ENCODE measurements at places on chromosomes 5 and 9. TPM values are rescaled to one million over a fixed set of nuclear protein-coding genes. Genes with fewer than 3 reads are reported as not detected.

Gene ROR2
- 22.3 TPM for total RNA-seq

Gene TMEM215
- not detected for total RNA-seq

- H3K4me1 ChIP-seq: no peaks in the 10 kb centered on the region
- DNase-seq: no peak
- no peaks in the 10 kb centered on the region for H3K27me3 ChIP-seq
These were observed 455.1 kb upstream of the RGMB start for GRCh38 chr5:98318386-98318785.

Gene GFI1B
- total RNA-seq: not detected

Gene TLX3
- not detected for total RNA-seq

DNA sequence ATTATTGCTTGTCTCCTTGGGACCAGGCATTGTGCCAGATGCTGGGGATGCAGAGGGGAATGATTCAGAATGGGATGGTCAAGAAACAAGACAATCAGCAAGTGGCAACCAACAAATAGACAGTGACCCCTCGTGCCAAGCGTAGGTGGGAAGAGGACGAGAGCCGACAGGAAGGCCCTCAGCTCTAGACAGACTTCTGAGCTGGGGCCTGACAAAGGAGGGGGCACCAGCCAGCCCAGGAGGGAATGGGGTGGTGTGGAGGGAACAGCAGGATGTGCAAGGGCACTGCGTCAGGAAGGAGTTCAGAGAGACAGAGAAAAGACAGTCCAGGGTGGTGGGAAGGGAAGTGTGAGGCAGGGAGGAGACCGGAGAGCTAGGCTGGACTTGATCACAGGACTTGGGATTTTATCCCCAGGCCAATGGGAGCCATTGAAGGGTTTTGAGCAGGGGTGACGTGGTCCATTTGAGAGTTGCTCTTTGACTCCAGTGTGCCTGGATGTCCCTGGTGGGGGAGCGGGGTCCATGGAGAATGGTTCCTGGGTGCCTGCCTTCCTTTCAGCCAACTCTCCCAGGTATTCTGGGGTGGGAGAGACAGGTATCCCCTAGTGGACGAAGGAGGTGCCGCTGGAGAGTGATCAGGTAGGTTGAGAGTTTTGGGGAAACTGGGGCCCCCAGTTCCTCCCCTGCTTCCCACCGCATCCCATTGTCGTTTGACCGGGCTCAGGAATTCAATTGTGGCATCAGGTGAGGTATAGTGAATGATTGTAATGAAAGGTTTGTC lies 79.3 kb upstream of the ZNF618 start:
- no peaks in the 10 kb centered on the region for H3K27me3 ChIP-seq
- H3K27ac ChIP-seq: no peak overlapping the region
- no peaks in the 10 kb centered on the region for H3K36me3 ChIP-seq
- H3K4me3 ChIP-seq: no peak overlapping the region
- H3K4me1 ChIP-seq: no peaks in the 10 kb centered on the region

Gene OLFM1
- 39.0 TPM for total RNA-seq

GRCh38 chr5:179160584-179160983 lies 100.4 kb downstream of the ZNF354C start:
- H3K36me3 ChIP-seq: no peaks in the 10 kb centered on the region
- no peak overlapping the region for H3K27ac ChIP-seq
- H3K27me3 ChIP-seq: no peaks in the 10 kb centered on the region
- no peaks in the 10 kb centered on the region for H3K4me1 ChIP-seq
- no peak overlapping the region for H3K4me3 ChIP-seq

Gene SPATA31C1
- not detected for total RNA-seq

GRCh38 chr5:59218424-59219045 lies 635.7 kb downstream of the RAB3C start:
- no peak for DNase-seq
- no peak overlapping the region for H3K27ac ChIP-seq
- no peaks in the 10 kb centered on the region for H3K4me1 ChIP-seq
- H3K27me3 ChIP-seq: no peaks in the 10 kb centered on the region
- no peak overlapping the region for H3K4me3 ChIP-seq

GRCh38 chr5:14035859-14036503 lies 91.5 kb upstream of the DNAH5 start:
- no peak for DNase-seq
- H3K27ac ChIP-seq: peak overlapping the region; percentile 30

GRCh38 chr9:20357037-20357432 lies 265.3 kb downstream of the MLLT3 start:
- peak overlapping the region; percentile 38 for H3K27ac ChIP-seq
- peaks cover 16% of the 10 kb centered on the region for H3K4me1 ChIP-seq
- H3K4me3 ChIP-seq: no peak overlapping the region
- H3K27me3 ChIP-seq: no peaks in the 10 kb centered on the region

Gene IFNA2
- total RNA-seq: not detected

DNA sequence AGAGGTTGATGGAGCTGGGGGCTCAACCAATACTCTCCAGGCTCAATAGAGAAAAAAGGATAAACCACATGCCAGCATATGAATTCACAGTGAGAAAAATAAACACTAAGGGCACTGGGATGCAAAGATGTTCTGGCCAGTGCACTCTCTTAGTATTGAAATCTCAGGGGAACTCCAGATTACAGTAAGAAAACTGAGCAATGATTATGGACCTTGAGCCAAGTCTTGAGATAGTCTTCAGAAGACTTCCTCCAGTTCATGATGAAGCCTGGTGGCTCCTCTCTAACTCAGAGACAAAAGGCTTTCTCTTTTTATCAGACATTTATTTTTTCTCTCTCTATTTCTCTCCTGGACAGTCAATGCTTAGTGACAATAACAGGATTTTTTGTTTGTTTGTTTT lies 139.8 kb upstream of the SPEF2 start:
- DNase-seq: no peak
- H3K4me1 ChIP-seq: peaks cover 23% of the 10 kb centered on the region
- H3K36me3 ChIP-seq: no peaks in the 10 kb centered on the region
- H3K27ac ChIP-seq: peak overlapping the region; percentile 42

Gene SPATA31C2
- total RNA-seq: not detected

Gene CKMT2
- 3.4 TPM for total RNA-seq

DNA sequence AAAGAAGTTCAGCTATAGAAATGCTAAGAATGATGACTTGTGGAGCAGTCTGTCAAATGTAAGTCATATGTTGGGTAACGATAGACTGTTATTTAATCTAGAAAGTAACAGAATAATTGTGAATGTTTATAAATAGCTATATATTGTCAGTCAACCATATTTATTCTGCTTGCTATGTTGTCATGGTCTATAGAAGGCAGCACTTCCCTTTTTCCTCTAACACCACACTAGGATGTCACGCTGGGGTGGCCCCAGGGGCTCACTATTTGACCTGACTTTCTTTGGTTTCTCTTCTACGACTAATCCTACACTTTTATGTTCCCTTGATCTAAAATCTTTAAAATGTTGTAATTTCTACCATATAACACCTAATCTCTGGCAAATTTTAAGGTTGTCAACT lies 20.5 kb downstream of the ERAP2 start:
- peaks cover 6% of the 10 kb centered on the region for H3K36me3 ChIP-seq
- no peak overlapping the region for H3K27ac ChIP-seq
- H3K4me3 ChIP-seq: no peak overlapping the region
- H3K27me3 ChIP-seq: no peaks in the 10 kb centered on the region
- DNase-seq: no peak

DNA sequence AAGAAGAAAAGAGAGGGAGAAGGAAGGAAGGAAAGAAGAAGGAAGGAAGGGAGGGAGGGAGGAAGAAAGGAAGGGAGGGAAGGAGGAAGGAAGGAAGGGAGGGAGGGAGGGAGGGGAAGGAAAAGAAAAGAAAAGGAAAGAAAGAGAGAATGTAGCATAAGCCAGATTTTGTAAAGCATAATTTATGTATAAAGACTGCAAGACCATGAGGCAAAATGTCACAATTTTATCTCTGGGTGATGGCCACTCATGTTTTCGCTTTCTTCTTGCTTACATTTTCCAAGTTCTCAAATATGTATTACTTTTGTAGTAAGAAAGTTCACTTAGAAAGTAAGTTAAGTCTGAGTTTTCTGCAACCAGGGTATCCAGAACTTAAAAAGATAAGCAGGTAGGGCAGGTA lies 3.4 kb upstream of the RNF183 start:
- H3K4me3 ChIP-seq: no peak overlapping the region
- no peaks in the 10 kb centered on the region for H3K27me3 ChIP-seq
- H3K36me3 ChIP-seq: no peaks in the 10 kb centered on the region
- no peak for DNase-seq
- H3K27ac ChIP-seq: no peak overlapping the region
- no peaks in the 10 kb centered on the region for H3K4me1 ChIP-seq

Gene CTXN3
- not detected for total RNA-seq

Measured in vagina (tissue), 2 donors.